Tongue (tissue), 3 donors: ENCODE measurements at places on chromosomes 3 and 15.

- DNase-seq, result no peak
These were observed 62.7 kb upstream of the BNIP2 start for GRCh38 chr15:59751552-59752413.

DNA sequence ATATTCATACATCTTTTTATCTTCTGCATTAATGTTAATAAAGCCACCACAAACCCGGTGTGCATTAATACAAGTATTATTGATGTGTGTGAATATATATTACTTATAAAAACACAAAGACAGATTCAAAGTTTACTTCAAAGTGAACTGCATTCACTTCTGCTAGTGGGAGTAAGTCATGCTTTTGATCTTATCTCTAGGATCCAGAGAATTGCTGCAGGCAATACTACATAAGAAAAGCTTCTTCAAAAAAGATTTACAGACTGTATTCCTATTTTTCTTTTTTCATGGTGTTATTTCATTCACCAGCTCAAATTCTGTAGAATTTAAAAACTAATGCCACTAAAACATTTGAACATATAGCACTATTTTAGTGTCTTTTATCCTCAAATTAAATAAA is 87.5 kb upstream of the CBLB start:
- no peak for DNase-seq

GRCh38 chr3:128082546-128082945 is 30.3 kb downstream of the SEC61A1 start:
- DNase-seq, result no peak

DNA sequence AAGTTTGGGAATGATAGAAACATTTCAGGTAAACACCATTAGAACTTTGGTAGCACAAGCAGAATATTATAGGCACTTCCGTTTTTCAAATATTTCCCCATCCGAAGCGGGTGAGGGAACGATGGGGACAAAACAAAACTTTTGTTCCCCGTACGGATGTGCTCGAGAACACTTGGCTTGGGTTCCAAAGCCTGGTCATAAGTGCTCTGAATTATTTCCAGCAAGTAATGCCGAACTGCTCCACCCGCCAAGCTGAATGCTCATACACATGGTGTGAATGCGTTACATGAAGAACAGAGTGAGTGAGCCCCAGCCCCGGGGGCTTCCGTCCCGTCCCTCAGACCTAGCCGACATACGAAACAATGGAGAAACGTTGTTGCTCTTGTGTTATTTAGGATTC is 438.2 kb upstream of the ARRDC4 start:
- peak; percentile 63 for DNase-seq

DNA sequence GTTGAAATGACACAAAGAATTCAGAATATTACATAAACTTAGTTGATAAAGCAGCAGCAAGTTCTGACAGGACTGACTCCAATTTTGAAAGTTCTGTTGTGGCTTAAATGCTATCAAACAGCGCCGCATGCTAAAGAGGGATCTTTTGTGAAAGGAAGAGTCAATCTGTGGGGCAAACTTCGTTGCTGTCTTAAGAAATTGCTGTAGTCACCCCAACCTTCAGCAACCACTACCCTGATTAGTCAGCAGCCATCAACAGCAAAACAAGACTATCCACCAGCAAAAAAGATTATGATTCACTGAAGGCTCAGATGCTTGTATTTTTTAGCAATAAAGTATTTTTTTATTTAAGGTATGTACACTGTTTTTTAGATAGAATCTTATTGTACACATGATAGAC is 14.2 kb downstream of the CRBN start:
- DNase-seq, result no peak

DNA sequence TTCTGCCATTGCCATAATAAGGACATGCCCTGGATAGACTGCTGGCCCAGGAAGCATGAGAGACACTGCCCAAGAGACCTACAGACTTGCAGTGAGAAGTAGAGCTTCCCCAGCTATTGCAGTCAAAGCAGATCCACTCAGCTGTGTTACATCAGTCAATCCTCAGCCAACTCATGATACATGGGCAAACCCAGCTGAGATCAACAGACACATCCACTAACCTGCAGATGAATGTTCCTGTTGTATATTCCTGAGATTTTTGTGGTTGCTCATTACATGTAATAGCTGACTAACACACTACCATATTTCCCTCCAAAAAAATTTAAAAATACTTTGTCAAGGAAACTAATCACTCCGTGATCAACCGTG is 68.6 kb downstream of the DCLK3 start:
- no peak for DNase-seq
